LoVo (cell line): ENCODE measurements at places on chromosomes 1 and 21.

- DNase-seq = no peak
Observed at GRCh38 chr21:35350965-35351364, 301.9 kb upstream of the RUNX1 start.

DNA sequence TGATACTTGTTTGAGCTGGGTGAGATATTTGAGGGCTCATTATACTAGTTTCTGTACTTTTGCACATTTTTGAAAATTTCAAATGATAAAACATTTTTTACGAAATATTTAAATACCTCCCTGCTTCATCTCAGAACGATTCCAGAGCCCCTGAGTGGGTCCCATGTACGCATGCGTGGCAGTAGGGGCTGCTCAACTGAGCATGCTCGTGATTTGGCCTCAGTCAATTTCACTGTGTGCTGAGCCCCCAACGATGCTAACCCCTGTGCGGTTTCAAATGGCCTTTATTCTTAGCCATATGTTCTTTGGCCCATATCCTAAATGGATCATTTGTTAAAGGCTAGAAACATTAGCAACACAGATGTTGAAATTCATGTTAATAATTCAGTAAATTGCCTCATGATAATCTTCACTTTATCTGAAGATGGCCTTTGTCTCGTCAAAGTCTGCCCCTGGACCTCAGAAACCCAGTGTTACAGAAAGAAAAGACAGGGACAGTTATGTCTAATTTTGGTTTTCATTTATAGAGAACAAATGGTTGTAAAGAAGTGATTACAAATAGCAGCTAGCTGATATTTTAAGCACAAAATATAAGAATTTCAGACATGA lies 108.2 kb downstream of the MRPS6 start:
- no peak for DNase-seq

DNA sequence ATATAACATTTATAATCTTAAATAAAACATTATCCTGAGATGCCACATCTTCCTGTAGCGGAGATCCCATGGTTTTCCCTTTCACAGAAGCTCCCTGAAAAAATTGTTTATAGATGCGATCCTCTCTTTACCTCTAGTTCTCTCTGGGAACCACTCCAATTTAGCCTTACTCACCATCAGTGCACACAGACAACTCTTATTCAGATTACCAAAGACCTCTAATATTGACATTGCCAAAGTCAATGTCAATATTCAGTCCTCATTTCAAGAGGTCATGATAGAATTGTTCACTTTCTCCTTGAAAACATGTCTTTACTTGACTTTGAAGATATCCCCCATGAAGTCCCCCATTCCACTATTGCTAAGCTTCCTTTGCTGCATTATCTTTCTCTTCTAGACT lies 248.8 kb downstream of the CTH start:
- no peak for DNase-seq

GRCh38 chr1:116987256-116987555 lies 14.4 kb upstream of the CD101 start:
- no peak for DNase-seq

GRCh38 chr21:35035581-35035980 lies 13.5 kb downstream of the RUNX1 start:
- no peak for DNase-seq

- DNase-seq = no peak
Observed at GRCh38 chr1:58405660-58406059, 140.9 kb downstream of the OMA1 start.

DNA sequence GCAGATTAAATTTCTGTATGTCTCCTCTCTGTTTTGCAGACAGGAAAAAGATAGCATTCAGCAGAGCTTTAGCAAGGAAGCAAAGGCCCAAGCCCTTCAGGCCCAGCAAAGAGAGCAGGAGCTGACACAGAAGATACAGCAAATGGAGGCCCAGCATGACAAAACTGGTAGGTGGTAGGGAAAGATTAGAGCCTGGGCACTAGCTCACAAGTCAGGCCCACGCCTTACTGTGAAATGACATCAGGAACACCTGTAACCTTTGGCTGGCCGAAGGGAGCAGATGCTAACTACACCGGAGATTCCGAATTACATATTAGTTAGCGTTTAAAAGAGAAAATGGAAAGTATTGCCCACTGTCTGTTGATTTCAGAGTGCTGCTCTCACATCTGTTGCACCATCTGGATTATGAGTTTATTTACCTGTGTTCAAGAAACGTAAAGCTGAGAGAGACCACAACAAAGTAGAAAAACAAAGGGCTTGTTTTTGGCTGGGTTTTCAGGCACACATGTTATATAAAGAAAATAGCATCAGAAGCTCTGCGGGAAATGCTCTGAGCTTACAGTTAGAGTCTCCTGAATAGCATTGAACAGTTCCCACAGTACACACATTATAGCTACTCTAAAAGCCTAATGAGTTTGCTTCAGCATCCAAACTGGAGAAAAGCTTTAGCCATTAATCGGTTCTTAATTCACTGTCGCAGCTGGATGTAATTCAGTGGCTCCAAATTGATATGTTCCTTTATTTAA lies 160.0 kb downstream of the SDCCAG8 start:
- no peak for DNase-seq

- no peak for DNase-seq
Observed at GRCh38 chr1:154758346-154758745, 111.7 kb downstream of the KCNN3 start.

DNA sequence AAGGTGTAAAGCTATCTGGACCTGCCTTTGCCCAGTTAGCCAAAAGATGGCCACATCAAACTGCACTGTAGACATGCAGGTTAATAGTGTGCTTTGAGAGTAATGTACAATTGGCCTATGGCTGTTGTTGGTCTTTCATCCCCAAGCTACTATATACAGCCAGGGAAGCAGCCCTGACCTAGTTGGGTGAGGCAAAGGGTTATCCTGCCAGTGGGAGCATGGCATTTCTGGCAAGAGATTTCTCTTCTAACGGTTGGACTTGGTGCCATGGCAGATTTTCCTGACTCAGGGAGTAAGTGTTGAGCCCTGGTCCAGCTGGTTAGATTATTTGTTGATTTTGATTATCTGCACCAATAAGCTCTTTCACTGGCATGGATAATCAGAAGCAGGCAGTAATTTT lies 119.8 kb downstream of the SDCCAG8 start:
- no peak for DNase-seq

- no peak for DNase-seq
Observed at GRCh38 chr1:241548008-241548407, 15.8 kb downstream of the KMO start.

DNA sequence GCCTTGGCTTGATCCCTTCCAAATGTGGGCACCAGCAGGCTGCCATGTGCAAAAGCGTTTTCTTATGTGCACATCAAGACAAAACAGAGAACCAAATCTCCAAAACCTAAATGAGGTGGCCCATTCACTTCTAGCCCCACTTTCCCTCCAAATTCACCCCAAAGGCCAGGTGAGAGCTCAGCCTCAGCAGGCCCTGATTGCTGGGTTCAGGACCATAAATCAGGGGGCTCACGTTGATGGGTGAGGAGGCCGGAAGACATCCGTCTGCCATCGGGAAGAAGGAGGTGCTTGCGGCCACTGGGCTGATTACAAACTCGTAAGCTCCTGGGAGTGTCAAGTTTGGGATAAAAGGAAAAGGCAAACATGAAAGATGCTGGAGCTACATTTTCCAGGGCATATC lies 86.7 kb upstream of the CLDN14 start:
- no peak for DNase-seq
